ENCODE measurements at places on chromosomes 16 and 17.
A peak's percentile ranks its signal among the peaks of the same experiment; 100 is the strongest.

GRCh38 chr17:81868674-81869220 lies 2.4 kb downstream of the ARHGDIA start:
- peak; percentile 23 for DNase-seq

GRCh38 chr16:63447121-63447520 lies 1410.9 kb upstream of the CDH8 start:
- DNase-seq, result no peak

DNA sequence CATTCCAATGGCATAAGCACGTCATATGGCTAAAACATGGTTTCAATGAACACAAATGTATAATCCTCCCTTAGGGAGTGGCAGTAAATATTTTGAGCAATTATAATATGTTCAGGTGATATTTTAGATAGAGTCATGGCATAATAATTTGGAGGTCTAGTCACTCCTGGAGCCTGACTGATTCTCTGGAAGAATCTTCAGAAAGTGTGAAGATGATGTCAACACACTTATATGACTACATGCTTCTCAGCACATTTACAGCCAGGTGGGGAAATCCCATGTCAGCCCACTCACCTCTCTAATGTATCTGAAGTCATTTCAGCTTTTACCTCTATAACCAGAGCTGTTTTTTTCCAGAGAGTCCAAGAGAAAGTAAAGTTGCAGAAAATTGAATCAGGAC lies 474.8 kb downstream of the SHISA9 start:
- no peak for DNase-seq

DNA sequence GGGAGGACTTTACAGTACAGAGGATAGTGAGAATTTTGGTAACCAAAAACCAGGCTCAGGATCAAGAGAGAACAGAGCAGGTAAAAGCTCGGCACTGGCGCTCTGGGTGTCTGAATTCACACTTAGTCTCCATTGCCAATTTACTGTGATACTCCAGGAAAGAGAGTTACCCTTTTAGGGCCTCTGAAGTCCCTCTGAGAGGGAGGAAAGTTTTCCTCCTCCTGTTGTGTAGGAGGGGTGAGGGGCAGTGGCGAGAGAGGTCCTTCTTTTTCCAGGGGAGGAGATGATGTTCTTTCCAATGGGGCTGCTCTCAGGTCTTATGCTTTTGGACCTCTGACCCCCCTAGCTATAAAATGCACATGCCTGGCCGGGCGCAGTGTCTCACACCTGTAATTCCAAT lies 5.4 kb upstream of the TNS4 start:
- no peak for DNase-seq

DNA sequence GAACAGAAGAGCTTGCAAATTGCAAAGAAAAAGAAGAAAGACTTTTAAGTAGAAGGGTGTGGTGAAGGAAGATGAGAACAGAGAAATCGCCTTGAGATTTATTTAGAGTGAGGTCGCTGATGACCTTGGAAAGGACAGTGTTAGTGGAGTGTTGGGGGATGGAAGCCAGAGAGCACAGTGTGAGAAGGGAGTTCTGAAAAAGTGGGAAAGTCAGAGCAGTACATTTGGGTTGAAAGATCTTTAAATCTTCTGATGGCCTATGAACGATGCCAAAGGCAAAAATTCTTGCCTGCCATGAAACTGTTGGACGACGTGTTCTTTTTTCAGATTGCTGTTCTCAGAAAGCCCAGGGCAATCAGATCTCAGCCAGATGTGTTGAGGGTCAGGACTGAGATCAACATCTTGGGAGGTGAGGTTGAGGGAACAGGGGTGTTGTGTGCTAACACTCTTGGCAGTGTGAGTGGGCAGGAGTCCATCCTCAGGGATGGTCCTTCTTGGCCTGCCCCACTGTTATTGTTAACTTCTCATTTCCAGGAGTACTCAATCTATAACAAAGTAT lies 330.1 kb downstream of the MAP2K6 start:
- no peak for DNase-seq

- DNase-seq, result no peak
These were observed 240.1 kb downstream of the FTO start for GRCh38 chr16:53944025-53944424.

DNA sequence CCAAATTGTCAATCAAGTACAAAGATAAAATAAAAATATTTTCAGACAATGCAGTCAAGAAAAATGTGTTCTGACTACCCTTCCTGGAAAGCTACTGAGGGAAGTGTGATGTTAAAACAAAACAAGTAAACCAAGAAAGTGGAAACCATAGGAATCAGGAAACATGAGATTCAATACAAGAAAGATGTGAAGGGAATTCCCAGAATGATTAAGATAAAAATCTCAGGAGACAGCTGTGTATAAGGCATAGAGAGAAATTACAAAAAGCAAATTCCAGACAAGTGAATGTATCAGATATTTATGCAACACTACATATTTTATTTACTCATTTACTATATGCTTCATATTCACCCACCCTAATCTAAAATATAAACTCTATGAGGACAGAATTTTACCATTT lies 32.2 kb downstream of the TRIM37 start:
- DNase-seq, result no peak
